ENCODE measurements at places on chromosomes 6 and 20.
A peak's percentile ranks its signal among the peaks of the same experiment; 100 is the strongest.

GRCh38 chr20:49510562-49511122 is 28.2 kb upstream of the KCNB1 start:
- DNase-seq, result no peak

DNA sequence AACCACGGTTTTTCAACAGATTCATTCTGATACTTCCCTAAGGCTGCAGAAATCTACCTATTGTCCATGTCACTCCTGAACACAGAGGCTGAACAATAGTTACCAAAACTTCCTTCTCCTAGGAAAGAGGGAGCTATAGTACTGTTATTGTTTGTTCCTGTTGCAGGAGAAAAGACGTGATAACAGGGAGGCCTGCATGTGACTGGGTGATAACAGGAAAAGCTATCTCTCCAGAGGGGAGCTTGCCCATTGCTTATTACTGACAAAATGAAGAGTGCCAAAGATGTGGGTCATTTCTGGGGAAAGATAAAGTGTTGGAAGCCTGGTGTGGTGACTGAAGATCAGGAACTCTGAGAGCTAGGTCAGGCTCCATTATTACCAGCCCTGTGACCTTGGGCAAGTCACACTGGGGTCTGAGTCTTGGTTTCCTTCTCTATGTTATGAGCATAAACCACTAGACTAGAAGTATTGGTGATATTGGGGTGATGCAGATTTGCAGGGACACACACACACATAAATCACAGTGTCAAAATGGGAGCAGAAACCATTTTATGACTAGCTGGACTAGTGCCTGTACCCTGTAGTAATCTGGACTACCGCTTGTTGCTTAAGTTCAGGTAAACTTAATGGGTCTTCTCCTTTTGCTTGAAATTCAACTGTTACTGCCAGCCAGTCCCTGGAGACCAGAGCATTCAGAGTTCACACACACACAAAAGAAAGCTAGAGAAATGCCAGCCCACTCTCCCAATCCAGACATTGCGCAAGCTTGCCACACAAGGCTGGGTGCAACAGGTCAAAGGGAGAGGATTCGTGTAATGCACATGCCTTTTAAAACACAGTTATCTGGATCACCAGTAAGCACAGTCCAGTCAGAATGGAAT is 136.0 kb upstream of the CNR1 start:
- peak; percentile 24 for DNase-seq

DNA sequence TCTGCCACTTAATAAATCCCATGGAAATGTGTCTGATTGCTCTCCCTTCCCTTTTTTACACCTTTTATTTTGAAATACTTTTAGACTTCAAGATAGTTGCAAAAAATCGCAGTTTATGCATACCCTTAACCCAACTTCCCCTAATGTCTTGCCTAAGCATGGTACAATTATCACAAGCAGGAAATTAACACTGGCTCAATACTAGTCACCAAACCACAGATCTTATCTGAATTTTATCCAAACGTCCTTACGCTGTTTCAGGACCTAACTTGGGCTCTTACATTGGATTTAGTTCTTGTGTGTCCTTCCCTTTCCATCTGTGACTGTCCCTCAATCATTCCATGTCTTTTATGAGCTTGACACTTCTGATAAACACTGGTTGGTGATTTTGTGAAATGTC is 146.3 kb downstream of the ZNF217 start:
- no peak for DNase-seq

DNA sequence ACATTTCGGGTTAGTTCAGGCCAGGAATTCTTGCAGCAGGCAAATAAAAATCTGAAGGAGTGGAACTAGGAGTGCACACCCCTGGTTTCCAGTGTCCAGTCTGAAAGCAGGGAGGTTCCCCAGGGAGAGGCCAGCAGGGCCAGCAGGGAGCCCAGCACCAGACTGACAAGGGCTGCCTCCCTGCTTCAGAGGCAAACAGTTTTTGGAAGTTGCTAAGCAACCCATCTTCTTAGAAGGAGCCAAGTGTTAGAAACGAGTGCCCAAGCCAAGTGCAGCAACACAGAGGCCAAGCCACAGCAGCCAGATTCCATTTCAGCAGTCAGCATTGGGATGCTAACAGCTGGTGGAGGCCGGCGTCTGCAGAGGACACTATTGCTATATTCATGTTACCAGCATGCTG is 179.1 kb downstream of the SYNDIG1 start:
- no peak for DNase-seq

- DNase-seq, result no peak
These were observed 137.8 kb downstream of the MYB start for GRCh38 chr6:135318738-135319469.

DNA sequence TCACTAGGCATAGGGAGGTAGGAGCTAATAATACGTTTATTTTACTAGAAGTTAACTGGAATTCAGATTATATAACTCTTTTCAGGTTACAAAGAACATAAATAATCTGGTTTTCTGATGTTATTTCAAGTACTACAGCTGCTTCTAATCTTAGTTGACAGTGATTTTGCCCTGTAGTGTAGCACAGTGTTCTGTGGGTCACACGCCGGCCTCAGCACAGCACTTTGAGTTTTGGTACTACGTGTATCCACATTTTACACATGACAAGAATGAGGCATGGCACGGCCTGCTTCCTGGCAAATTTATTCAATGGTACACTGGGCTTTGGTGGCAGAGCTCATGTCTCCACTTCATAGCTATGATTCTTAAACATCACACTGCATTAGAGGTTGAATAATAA is 1.1 kb downstream of the HFE start:
- DNase-seq, result no peak

DNA sequence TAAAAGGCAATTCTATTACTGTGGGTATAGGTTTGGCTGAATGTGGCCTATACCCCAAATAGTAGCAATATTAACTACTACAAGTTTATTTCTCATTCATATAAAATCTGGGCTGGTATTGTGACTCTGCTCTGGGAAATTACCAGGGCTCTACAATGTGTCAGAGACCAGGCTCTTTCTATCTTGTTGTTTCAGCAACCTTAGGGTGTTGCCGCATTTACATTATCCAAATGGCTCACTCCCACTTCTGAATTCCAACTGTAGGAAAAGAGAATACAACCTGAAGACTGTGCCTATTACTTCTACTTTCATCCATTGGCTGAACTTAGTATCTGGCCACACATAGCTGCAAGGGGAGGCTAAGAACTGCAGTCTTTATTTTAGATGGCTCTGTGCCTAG is 106.7 kb upstream of the CENPW start:
- DNase-seq, result no peak

DNA sequence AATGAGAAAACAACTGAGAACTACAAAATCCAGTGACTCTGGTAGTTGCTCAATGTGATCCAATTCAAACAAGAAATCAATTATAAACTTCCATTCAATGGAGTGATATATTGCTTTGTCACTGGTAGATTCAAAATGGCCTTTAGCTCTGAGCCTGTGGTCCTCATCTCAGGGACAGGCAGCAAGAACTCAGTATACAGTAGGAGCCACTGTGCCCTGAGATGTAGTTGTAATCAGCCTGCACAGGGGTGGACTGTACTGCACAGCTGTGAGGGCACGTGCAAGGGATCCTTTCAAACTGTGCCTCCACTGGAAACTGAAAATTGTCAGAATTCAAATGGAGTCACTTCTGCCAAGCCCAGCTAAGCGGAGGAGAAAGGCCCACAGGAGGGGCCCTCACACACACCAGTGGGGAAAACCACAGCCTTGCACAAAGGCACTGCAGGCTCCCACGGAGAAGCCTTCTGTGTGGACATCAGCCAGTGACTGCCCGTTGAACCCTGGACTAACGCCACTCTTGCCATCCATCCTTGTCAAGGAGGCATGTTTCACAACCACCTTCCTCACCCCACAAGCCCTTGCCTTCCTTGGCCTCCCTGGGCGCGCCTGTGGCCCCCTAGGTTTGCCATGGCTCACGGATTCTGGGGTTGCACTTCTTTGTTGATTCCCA is 186.7 kb downstream of the SMOC2 start:
- no peak for DNase-seq

DNA sequence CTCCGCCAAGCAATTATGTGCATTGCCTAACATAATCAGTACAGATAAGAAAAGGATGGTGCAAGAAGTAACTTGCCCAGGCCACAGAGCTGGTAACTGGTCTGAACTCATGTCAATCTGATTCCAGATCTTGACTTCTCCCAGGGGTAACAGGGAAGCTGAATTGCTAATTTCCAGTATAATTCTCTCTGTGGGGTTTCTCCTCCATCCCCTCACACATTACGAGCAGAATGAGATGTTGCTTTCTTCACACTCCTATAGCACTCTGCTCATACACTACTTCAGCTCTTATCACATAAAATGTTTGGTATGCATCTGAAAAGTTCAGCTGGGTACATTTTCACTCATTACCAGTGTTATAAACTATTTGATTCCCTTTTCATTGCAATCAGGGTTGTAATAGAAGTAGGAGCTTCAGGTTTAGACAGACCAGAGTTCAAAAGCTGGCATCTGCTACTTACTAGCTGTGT is 24.0 kb upstream of the LRRC1 start:
- no peak for DNase-seq

- DNase-seq, result peak; percentile 95
These were observed 11.9 kb downstream of the VSTM2L start for GRCh38 chr20:37914672-37915433.

DNA sequence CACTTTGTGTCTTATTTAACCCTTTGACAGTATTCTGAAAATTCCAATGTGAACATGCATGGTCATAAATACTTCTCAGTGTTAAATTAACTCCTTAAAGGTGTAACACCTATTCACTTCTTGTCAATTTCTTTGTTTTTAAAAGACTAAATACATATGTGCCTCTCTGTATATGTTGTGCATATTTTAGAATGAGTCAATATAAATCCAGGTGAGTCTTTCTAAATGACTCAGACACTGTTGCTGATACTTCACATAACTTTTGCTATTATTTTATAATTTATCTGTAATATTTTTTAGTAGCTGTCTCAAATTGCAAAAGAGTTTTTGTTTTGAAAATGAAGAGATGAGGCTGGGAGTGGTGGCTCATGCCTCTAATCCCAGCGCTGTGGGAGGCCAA is 36.0 kb downstream of the TIAM2 start:
- DNase-seq, result no peak

GRCh38 chr20:15905661-15906060 is 667.6 kb downstream of the KIF16B start:
- no peak for DNase-seq

DNA sequence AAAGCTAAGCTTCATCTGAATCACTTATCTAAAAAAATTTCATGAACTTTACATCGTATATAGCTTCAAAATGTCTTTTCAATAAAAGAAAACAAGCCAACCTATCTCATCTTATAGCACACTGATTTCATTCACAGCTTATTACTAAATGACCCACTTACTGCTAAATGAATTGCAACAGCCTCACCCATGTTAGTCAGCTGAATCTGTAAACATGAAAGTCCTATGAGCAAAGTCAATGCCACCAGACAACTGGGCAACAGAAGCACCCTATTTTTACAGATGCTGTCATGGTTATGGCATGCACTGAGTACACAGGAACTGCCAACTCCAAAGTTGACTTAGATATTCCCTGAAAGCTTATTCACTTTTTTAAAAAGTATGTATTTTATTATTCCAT is 41.2 kb upstream of the DST start:
- no peak for DNase-seq

DNA sequence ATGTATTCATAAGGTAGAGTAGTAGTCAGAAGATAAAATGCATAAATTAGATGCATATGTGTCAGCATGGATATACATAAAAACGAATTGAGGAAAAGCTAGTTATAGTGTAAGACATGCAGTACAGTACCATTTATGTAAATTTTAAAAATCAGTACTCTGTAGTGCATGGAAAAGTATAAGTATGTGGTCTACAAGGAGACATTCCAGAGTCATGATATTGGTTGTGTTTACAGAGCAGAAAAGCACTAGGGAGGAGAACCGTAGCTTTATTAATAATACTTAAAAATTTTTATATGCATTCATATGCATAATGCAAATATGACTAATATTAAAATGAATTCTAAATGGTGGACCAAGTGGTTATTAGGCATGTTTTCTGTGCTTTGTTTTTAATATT is 220.0 kb downstream of the ZFAND3 start:
- no peak for DNase-seq

DNA sequence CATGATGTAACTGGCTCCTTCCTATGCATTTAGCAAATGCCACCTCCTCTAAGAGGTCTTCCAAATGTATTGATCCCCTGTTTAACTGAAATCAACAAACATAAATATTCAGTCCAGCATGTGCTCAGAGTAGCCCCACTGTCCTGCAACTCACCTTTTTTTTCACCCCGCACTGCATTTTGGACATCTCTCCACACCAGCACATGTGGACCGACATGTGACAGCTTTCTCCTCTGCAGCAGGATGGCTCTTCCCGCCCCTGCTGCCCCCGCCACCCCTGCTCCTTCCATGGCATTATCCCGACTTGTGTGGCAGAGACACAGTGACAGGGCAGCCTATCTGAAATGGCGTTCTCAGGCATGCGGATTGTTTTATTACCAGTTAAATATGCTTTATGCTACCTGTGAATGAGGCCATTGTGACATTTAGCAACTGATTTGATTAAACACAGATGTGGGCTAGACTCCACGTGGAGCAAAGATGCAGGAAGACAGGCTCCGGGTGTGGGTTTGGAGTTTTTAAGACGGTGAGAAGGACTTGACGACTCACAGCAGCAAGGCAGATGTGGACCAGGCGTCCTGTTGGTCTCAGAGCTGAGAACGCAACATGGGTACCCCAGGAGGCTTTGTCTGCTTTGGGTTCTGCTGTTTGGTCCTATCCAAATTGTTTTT is 161.2 kb downstream of the EYA2 start:
- DNase-seq, result no peak

GRCh38 chr20:43752051-43752360 is 25.2 kb upstream of the GTSF1L start:
- no peak for DNase-seq

GRCh38 chr20:49479785-49480184 is 2.7 kb downstream of the KCNB1 start:
- no peak for DNase-seq

GRCh38 chr20:46549188-46549972 is 1.1 kb downstream of the OCSTAMP start:
- no peak for DNase-seq

GRCh38 chr20:57537822-57538221 is 12.9 kb upstream of the CTCFL start:
- DNase-seq, result no peak

DNA sequence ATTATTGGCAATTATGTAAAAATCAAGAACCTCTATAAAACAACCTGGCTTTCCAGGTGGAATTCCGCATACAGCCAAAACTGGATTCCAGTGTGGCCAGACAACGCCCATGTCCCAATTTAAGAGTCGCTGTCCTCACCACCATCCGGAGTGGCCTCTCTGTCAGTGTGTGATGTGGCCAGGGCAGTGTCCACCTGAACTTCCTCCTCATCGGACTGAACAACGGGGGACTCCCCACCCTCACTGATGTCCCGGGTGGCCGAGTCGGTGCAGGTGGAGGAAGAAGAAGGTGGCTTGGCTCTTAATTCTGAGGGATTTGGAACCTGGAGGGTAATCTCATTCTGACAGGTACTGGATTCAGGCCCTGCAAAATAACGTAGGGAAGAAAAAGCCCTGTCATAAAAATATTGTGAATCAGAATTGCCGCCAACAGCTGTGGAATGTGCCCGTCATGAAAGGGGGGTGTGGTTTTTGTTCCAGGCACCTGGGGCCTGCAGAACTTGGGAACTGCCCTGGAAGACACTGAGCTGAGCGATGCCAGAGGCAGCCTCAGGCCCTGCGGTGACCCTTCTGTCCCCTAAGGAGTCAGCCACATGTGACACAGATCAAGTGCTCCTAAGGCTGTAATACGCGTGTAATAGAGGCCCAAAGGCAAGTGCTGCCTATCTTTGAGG is 139.8 kb downstream of the DTNBP1 start:
- no peak for DNase-seq
